Fibroblast of the aortic adventitia (primary cell): ENCODE measurements at places on chromosomes 3 and 15.

DNA sequence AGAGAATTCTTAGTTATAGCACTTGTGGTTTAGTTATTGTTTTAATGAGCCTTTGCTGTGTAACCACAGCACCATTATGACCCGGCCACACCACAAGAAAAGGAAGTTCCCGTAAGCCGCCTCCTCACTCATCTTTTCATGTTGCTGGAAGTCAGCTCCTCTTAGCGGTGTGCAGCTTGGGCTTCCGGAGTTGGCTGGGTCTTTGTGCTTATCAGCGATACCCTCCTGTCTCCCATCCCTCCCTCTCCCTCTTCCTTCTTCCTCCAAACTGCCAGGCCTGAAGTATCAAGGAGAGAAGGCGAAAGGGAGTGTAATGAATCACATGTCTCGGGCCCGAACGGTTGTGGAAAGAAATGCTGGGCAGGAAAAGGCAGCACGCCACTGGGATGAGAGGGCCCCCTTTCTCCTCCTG lies 353.5 kb downstream of the MCTP2 start:
- no peak for DNase-seq

DNA sequence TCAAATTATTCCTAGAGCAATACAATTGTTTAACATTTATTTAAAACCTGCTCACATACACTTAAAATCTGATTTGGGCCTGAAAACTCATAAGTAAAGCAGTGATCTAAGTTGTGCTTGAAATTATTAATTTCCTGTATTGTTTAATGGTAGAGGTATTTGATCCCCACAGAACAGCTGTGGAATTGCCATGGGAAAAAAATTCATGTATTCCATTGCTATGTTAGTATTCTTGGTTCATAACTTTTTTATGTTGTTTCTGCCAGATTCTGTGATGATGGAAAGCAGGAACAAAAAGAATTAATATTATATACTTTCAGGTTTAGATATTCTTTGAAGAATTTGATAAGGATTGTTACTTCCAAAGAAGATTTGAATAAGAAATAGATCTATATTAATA lies 831.5 kb upstream of the NR2F2 start:
- DNase-seq: no peak

DNA sequence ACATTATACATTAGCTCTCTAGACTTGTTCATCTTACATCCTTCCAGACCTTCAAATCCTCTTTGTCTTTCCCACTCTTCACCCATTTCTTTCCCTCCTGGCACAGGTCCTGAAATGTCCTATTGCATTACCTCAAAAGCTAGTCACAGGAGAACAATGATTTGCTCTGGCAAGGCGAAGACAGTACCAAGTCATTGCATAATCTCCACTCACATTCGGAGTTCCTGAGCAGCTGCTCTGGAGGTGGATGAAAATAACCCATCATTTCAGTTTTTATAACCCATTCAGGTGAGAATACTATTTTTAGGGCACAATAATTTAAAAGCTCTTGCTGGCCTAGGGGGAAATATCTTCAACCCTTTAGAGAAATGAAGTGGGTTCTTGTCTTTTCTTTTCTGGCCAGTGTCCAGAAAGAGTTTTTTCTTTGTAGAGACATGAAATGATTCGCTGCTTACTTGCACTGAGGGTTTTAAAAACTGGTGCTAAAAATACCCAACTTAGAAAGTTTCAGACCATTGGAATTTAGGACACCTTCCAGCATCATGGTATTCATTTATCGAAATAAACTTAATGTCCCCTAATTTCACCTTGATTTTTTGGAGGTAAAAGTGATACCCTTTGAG lies 23.4 kb upstream of the DYNC1LI1 start:
- peak; percentile 78 for DNase-seq

DNA sequence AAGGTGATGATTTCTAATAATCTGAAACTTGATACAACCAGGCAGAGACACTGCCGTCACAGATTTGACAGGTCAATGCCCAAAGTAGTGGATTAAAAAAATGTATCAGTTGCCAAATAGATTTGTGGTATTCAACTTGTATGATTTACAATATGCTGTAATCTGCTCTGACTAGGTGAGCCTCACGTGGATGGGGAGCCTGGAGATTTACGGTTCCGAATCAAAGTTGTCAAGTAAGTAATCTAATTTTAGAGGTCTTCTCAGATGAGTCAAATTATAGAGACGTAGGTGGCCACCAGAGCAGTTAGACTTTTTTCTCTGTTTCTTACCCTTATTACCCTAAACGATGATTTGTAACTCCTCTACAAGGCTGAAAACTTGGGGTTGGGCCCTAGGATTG lies 12.0 kb downstream of the DNAJB11 start:
- DNase-seq: no peak

DNA sequence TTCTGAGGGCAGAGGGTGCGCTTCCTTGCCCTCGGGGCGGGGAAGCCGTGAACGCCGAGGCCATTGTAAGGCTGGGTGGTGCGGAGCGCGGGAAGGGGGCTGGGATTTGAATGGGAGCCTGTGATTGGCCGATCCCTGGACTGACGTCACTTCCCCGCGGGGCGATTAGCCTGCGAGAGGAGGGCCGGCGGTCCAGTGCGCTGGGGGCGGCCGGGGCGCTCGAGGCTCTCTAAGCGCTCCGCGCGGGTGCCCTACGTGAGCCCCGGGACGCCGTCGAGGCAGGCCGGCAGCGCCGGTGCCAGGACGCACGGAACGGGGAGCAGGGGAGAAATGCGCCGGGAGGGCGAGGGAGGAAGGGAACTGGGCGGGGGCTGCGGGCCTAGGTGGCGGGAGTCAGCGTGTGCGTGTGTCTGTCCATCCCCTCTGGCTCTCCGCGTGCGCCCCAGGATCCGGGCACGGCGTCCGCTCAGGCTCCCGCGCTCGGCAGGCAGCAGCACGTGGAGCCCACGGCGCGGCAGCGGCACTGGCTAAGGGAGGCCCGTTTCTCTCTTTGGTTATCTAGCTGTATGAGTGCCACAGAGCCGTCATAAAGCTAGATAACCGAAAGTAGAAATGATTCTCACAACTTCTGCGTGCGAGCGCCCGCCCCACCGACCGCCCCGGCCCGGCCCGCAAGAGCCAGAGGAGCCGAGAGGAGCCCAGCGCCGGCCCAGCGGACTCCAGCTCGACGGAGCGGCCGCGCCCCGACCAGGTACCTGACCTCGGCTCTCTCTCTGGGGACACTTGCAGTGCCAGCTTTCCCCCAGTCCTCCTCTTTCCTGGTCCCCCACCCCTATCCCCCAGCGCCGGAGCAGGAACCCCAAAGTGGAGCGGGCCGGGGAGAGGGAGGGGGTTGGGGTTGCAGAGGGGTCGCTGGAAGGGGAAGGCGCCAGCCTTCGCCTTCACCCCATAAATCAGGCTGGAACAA lies 33.1 kb upstream of the POLG start:
- no peak for DNase-seq

DNA sequence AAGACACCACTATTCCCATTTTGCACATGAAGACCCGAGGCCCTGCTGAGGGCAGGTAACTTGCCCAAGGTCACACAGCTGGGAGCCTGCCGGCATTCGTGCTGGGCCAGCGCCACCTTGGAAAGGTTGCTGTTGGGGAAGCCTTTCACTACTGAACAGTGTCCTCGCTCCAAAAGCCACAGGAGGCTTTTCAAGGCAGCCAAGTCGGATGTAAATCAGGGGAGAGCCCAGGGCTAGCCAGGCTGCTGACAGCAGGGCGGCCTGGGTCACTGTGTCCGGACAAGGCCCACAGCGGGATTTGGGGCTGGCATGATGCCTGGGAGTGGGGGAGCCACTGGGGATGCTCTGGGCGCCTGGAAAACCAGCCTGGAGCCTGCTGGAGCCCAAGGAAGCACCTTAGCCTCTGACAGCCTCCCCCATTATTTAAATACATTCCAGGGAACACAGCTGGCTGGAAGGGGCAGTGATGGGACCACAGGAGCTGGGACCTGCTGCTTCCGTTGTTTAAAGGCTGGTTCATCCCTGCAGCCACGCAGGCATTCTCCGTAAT lies 10.5 kb downstream of the SLC6A6 start:
- DNase-seq: no peak

DNA sequence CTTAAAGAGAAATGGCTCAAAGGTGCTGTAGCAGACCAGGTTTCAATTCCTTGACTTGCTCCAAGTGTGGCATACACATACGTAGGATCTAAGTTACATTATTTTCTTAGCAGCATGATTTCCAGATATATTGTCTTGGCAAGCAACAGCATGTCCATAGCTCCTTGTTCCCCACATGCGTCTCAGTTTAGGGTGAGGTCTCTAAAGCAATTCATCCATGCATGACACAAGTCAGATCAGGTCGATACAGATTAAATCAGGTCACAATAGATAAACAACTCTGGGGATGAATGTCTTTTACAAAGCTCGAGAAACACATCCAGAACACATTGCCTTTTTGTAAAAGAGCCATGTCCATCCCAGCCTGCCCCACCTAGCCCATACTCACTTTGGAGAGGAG lies 108.9 kb upstream of the ABHD17C start:
- no peak for DNase-seq

GRCh38 chr3:194001-194400 lies 2.6 kb upstream of the CHL1 start:
- DNase-seq: no peak

- peak; percentile 48 for DNase-seq
Observed at GRCh38 chr3:136545664-136546268, 206.4 kb downstream of the STAG1 start.

GRCh38 chr3:93843981-93844380 lies 129.7 kb downstream of the PROS1 start:
- peak; percentile 86 for DNase-seq

DNA sequence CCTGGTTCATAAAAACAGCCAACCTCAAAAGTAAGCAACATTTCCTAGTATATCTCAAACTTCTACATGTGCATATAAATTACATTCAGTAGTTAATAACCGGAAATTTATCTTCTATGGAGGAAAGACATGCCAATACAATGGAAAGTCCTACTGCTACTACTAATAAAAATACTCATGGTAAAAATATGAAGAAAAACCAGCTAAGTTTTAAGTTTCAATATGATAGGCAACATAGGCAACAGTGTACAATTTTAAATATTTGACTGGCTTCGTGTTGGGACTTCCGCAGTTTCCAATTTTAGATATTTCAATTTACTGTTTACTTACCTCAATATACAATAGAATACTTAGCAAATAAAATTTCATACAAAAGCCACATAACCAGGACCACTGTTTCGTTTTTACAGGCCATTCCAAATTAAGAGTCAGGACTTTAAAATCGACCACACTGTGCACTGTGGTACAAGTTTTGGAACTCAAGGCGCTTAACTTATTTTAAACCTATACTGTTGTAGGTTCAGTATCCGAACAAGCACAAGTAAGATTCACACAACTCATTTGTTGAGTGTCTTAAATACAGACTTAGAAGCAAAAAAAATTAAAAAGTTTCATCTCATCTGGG lies 2.9 kb downstream of the NAA50 start:
- DNase-seq: no peak

DNA sequence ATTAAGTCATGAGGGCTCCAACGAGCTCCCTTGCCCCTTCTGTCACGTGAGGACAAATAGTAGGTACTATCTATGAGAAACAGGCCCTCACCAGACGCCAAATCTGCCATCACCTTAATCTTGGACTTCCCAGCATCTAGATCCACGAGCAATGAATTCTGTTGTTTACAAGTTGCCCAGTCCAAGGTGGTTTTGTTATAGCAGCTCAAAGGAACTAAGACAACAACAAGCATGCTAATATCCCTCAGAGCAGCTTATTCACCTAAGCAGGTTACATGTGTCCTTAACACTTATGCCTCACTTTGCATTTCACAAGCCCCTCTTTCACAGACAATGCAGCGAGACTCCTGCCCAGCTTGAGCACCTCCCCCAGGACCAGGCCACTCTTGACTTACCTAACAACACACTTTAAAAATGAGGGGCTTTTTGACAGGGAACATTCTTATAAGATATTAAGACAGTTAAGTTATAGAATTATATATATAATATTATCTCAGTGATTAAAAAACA lies 219.5 kb downstream of the PLCH1 start:
- no peak for DNase-seq

DNA sequence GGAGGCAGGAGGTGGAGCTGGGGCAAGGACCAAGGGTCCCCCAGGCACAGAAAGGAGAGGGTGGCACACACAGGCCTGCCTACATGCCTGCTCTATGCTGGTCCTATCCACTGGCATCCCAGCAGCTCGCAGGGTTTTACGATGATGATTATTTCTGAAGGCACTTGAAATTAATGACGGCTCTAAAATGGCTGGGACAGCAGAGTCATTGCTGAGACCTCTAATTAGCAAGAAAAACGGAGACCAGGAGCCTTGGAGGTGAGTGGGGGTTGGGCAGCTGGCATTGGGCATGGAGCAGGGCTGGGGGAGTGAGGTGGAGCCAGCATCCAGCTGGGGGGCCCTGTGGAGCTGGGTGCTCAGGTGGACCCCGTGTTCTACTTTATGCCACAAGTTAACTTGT lies 3.5 kb upstream of the LINGO1 start:
- no peak for DNase-seq

DNA sequence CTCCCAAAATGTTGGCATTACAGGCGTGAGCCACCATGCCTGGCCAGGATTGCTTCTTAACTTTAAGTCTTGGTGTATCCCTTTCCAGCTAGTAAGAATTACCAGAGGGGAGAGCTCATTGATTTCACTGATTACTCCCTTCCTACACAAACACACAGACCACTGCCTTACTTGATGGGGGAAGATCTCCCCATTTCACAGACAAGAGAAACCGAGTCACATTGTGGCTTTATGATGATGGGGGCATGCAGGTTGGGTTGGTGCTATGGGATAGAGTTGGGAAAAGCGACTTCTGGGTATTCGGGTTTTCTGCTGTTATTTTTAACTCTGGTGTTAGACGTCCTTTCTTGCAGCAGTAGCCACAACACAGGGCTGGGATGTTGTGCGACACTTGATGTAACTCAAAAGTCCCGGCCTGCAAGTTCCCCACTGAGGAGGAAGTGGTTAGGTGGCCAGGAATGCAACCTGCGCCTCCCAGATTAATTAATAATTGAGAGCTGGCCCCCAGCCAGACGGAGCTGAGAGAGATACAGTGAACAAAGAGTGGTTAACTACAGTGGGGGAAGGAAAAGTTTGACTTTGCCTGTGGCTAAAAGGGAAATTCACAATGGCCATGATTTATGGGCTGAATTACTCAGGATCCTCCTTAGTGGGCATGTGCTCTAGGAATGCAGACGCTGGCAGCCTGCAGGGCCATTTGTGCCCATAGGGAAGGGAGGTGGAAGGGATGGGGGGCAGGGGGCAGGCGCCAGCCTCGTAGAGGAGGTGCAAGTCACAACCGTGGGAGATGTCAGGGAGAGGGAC lies 63.6 kb downstream of the SMAD6 start:
- DNase-seq: peak; percentile 43
